ENCODE measurements at places on chromosomes 12 and 14.

- no peak for DNase-seq
These were observed 107.9 kb upstream of the ESRRB start for GRCh38 chr14:76268047-76268431.

GRCh38 chr12:80217011-80217535 is 117.7 kb downstream of the OTOGL start:
- no peak for DNase-seq

DNA sequence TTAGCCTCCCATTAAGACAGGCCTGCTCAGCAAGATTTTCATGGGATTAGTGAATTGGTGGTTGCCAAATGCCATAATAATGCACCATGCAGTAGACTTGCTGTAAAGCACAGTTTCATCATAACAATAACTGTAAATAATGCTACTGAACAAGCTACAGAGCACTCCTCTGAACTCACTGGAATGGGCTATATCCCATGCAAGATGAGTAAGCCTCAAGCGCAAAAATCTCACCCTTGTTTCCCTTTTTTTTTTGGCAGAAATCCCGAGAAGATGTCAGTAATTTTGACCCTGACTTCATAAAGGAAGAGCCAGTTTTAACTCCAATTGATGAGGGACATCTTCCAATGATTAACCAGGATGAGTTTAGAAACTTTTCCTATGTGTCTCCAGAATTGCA is 145.9 kb upstream of the HIF1A start:
- no peak for DNase-seq

DNA sequence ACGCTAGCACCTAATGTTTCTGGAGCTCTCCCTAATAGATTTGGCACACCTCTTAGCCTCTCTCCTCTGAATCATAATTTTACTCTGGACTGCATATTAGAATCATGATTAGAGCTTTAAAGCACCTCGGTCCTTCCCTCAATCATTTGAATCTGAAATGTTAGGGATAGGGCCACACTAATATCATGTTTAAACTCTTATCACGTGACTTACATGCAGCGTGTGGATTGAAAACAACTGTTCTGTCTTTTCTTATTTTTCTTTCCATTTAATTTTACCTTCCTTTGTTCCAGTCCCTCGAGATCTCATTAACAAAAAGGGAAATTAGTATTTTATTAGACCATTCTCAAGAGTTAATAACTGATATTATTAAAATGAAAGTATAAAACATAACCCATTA is 762.5 kb upstream of the FLRT2 start:
- DNase-seq = no peak

- DNase-seq = no peak
These were observed 805.8 kb downstream of the DIO2 start for GRCh38 chr14:79405512-79405910.

- DNase-seq = peak; percentile 39
These were observed 795 bp downstream of the STAT6 start for GRCh38 chr12:57110104-57111030.
